ENCODE measurements at places on chromosomes 1 and 21.
A peak's percentile ranks its signal among the peaks of the same experiment; 100 is the strongest.

- DNase-seq, result no peak
These were observed 288.3 kb downstream of the TGFB2 start for GRCh38 chr1:218633238-218633988.

DNA sequence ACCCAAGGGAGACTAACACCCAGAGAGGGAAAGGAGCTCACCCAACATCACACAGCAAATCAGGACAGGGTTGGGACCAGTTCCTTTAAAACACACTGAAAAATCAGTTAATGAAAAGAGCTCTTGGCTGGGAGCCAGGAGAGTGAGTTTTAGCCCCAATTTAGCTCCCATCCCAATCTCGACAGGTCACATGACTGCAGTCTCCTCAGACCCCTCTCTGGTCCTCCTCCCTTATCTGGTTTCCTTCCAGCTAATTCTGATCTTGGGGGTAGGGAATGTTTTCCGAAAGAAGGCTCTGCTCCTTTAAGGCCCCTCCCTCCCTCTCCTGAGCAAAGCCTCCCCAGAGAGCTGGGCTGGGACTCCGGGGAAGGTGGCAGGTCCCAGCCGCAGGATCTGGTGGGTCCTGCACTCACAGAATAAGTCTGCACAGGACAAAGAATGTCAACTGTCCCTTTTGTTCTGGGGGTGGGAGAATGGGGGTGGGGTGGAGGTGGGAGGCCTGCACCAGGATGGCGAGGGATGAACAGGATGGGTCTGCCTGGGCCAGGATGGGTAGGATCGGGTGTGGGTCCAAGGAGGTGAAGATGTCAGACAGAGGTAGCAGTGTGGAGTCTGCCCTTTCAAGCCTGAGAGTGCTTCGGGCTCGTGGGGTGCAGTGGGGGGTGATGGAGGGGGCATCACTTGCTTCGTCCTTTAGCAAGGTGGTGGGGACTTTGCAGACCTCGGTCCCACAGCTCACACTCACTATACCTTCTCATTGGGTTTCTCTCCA, 57.3 kb upstream of the SSBP3 start:
- no peak for DNase-seq

- DNase-seq, result no peak
These were observed 64.8 kb downstream of the DPT start for GRCh38 chr1:168664069-168664834.

DNA sequence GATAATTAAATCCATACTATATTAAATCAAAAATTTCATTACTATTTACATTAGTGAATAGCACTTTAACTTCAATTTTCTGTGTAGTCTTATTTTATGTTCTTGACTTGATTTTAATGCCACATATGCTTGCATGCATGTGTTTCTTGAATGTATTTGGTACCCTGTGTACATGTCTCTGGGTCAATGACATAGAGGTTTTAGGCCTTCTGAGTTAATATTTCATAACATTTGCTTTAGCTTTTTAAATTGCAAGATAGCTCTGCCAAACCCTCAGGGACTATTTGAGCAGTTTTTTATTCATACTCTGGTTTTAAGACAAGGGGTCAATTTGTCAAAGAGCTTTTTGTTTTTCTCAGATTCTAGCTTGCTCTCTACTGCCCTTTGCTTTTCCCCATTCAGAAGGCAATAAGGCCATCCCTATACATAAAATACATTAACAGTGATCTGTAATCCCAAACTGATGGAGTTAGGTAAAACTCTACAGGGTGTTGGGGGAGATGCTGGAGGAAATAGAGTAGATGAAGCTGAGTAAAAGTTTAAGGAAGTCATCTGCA, 5.0 kb downstream of the MLLT11 start:
- no peak for DNase-seq

DNA sequence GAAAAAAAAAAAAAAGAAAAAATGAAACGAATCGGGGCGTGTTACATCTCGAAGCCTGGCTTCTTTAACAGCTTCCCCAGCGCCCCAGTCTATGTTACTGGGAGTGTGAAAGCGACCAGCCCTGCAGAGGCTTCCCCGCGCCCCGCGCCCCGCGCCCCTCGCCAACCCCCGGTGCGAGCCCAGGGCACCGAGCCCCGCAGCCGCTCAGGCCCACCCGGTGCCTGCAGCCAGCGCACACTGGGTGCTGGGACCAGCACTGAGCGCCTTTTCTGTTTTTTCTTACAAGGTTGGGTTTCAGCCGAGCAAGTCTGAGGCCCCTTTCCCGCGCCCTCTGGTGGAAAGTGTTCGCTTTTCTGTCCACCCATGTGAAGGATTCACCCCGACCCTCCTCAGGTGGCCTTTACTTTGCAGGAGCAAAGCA, 42.1 kb upstream of the ZNF496 start:
- peak; percentile 66 for DNase-seq

DNA sequence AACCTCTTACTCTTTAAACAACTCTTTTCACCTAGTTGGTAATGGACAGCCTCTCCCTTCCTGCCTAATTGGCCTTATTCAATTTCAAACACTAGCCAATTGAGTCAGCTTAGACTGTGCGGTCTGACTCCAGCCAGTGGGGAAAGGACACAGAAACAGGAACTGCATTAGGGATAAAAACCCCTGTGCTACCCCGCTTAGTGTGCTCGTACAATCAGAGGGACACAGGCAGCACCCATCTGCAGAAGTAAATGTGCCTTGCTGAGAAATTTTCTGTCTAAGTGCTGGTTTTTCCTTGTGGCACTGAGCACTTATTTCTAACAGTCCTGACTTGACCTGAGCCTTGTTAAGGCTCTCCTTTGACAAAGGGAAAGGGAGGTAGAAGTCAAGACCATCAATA, 6.0 kb upstream of the CD2 start:
- DNase-seq, result no peak

DNA sequence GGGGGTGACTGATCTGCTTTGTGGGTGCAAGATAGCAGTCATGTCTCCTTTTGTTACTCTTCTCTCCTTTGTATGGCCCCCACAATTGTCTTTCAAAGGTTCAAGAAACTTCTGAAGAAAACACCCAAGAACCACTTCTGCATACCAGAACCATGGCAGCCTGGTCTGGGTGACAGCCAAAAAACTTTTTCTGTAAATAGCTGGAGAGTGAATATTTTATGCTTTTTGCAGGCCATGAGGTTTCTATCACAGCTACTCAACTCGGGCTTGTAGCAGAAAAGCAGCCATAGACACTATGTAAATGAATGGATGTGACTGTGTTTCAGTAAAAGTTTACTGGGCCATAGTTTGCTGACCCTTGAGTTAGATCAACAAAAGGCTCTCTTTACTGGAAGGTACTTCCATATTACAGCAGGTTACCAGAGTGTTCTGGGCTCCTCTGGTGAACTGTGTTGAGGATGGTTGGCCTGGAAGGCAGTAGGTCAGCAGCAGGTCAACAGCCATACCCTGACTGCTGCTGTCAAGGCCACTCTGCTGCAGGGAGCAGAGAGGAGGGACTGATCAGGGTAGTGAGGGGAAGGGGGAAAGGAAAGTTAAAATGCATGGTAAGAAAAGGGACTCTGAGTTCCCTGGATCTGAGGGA, 116.4 kb downstream of the GDAP2 start:
- no peak for DNase-seq

GRCh38 chr1:26833432-26834405, 7.2 kb downstream of the ZDHHC18 start:
- peak; percentile 78 for DNase-seq

GRCh38 chr21:31524140-31524539, 135.4 kb upstream of the SOD1 start:
- no peak for DNase-seq

DNA sequence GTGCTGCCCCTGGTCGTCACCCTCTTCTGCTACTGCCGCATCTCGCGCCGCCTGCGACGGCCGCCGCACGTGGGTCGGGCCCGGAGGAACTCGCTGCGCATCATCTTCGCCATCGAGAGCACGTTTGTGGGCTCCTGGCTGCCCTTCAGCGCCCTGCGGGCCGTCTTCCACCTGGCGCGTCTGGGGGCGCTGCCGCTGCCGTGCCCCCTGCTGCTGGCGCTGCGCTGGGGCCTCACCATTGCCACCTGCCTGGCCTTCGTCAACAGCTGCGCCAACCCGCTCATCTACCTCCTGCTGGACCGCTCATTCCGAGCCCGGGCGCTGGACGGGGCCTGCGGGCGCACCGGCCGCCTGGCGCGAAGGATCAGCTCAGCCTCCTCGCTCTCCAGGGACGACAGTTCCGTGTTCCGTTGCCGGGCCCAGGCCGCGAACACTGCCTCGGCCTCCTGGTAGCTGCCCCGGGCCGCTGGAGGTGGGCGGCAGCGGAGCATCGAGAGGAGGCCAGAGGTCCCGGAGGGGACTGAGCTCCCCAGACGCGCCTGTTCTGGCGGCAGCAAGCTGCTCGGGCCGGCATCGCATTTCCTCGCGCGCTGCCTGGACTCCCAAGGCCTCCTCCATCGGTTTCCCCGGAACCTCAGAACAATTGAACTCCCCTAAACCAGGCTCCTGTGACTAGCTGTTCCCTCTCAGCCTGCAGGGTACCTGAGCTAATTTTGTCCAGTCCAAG, 1.1 kb downstream of the GPR25 start:
- DNase-seq, result no peak

- DNase-seq, result peak; percentile 50
These were observed at the start of gene PLEKHM2 for GRCh38 chr1:15684042-15684461. TSS of gene PLEKHM2 (plus strand) at chr1:15684320. CDS start at chr1:15684559, 239 bp downstream.

DNA sequence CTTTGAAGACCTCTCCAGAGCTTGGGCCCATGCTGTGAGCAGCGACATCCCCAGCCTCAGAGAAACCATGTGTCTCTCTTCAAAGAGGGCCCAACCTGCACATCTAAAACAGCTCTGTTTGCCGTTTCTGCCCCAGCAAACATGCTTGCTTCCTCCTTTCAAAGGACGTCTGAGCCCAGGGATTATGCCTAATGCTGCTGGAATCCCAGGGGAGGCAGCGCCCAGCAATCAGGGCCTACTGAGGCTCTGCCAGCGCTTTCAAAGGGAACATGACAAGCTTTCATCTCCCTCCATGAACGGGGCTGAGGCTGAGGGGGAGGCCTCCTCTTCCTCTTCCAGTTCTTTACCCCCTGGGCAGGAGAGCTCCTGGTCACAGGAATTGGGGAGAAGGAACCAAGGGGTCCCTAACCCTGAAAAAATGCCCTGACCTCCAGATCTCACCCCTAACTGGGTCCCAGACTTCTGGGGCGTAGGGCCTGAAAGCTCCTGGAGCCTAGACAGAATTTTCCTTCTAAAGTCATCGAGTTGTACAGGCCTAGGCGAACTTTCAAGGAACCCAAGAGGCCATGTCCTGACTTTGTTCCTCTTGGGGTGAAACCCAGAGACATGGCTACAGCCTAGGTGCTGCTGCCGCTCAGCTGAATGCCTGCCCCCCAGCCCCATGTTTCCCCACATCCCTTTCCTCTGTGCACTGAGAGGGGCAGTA, 13.4 kb upstream of the ASCL5 start:
- DNase-seq, result no peak

DNA sequence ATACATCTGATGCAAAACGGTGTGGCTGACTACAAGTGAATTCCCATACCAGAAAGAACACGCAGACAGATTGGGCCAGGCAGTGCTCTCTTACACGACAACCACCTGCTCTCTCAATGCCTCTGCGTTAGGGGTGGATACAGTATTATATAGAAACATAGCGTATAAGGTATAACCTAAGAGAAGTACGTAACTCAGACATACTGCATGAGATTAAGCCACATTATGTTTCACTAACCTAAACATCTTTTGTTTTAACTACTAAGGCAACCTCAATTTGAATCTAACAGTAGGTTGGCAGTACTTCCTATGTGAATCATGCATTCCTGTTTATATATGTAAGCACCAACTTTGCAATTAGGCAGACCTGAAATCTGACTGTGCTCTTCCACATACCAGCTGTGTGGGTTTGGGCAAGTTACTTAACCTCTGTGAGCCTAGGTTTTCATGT, 58.1 kb upstream of the COA6 start:
- peak; percentile 56 for DNase-seq

GRCh38 chr1:113616156-113616555, 143.1 kb downstream of the PHTF1 start:
- DNase-seq, result no peak

DNA sequence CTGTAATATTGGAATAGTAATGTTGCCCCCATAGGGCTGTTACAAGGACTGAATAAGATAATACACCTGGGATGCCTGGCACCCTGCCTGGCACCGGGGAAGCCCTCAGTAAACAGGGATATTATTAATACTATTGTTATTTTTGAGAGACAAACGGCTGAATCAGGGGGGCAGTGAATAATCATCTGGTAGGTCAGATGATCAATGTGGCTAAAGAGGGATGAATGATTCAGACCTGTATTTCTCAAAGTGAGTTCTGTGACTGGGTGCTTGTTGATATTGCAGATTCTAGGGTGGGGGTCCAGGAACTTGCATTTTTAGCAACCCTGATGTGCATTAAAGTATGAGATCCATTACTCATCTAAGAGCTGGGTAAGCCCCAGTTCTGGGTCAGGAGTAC, 46.2 kb upstream of the BCL10 start:
- no peak for DNase-seq

DNA sequence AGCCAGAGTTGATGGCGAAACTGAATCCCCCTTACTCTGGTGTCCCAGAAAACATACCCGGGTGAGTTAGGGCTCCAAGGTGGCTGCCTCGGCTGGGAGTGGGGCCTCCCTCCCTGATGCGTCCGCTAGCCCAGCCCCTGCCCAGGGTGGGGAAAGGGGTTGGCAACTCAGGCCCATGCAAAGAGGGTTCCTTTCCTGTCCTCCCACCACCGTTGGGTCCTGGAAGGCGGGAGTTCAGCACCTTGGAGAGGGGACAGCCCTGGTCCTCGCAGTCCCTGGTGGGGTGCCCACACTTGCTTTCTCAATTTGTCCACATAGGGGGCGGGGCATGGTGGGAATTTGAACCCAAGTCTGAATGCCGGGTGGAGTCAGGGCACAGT, 6.1 kb downstream of the SRM start:
- DNase-seq, result peak; percentile 42

DNA sequence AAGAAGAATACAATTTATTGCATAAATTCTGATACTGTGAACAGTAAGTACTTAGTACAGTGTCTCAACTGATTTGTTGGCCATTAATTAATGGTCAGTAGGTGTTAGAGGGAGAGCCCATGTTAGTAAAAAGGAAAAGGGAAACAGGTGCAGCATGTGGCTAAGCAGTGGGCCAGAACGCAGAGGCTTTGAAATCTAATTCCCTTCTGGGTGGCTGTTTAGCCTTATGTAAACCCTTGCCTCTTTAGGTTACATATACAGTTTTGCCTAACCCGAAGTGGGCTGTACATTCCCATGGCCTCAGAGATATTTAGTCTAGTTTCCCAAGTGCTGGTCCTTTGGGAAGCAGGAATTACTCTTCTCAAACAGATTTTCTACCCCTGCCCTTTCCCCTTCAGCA, 43.5 kb upstream of the BCL9 start:
- no peak for DNase-seq

All from stimulated activated CD4-positive, alpha-beta T cell treated with anti-CD3 and anti-CD28 coated beads, Interleukin-2, amount 100 ng/mL, for 24 hours (primary cell).